Stimulated activated CD4-positive, alpha-beta T cell treated with anti-CD3 and anti-CD28 coated beads, Interleukin-12 subunit alpha, Interleukin-12 subunit beta, amount 100 ng/mL, for 4 hours (primary cell): ENCODE measurements at places on chromosomes 5 and 9.
A peak's percentile ranks its signal among the peaks of the same experiment; 100 is the strongest.

GRCh38 chr5:142819292-142819691 lies 49.1 kb downstream of the ARHGAP26 start:
- DNase-seq, result no peak

GRCh38 chr5:55416306-55416705 lies 108.5 kb downstream of the MTREX start:
- no peak for DNase-seq

GRCh38 chr5:173047838-173048105 lies 8.4 kb upstream of the CREBRF start:
- DNase-seq, result no peak

DNA sequence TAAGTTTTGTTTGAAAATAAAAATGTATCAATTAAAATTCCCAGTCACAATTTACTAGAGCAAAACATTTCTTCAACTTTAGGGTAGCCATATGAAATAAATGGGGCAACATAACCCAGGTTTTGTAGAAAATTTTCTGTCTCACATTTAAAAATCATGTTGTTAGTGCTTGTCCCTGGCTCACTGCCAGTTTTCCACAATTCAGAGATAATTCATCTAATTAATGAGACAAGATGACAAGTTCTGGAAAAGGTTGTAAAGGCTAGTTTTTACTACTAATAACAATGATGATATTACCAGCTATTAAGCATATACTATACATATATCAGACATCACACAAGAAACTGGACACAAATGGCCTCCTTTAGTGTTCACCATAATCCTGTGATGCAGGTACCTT lies 45.9 kb downstream of the MEGF9 start:
- DNase-seq, result no peak

GRCh38 chr5:19988457-19988856 lies 457 bp upstream of the CDH18 start:
- no peak for DNase-seq

- DNase-seq, result no peak
Observed at GRCh38 chr5:1504617-1505016, 19.1 kb downstream of the LPCAT1 start.

GRCh38 chr9:28135549-28135948 lies 562.3 kb upstream of the C9orf72 start:
- no peak for DNase-seq

DNA sequence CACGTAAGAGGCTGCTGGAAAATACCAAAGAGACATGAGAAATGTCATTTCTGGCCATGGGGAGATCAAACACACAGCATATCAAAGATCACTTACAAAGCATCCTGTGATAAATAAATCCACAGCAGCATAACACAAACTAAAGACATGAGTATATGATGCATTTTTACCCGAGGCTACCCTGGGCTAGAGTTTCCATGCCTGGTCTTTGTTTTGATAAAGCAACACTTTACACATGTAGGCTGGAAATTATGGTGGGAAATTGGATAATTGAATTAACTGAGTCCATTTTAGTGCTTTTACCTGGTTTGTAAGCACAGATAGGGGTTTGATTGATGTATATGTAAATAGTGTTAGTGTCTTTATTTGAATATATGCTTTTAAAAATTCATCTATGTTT lies 288.4 kb downstream of the AOPEP start:
- DNase-seq, result no peak

DNA sequence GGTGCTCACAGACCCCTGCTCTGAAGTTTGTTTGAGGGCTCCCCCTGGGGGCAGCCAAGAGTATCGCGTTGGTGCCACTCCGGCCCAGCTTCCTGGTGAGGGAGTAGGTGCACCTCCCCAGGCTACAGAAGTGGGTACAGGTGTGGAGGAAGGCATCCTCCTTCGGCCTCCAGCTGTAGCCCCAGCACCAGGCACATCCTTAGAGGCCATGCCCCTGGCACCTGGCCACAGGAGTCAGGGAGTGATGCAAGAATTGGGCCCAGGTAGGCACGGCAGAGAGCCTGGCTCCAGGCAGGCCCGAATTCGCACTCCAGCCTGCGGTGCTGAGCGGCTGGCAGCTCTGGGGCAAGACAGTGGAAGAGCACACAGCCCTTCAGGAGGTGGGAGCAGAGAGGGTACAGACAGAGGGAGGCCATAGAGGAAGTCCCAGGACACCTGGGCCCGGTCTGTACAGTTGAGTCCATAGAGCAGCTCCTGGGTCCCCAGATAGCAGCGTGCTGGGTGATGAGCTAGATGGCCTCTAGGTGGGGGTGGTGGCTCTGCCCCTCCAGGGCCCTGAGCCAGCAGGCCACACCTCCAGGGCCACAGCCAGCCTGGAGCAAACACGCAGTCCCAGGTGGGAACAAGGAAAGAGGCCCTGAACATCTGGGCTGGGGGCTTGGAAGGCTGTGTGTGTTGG lies 2.4 kb downstream of the SAPCD2 start:
- DNase-seq, result peak; percentile 81
